ENCODE measurements at places on chromosomes 13 and 19.

DNA sequence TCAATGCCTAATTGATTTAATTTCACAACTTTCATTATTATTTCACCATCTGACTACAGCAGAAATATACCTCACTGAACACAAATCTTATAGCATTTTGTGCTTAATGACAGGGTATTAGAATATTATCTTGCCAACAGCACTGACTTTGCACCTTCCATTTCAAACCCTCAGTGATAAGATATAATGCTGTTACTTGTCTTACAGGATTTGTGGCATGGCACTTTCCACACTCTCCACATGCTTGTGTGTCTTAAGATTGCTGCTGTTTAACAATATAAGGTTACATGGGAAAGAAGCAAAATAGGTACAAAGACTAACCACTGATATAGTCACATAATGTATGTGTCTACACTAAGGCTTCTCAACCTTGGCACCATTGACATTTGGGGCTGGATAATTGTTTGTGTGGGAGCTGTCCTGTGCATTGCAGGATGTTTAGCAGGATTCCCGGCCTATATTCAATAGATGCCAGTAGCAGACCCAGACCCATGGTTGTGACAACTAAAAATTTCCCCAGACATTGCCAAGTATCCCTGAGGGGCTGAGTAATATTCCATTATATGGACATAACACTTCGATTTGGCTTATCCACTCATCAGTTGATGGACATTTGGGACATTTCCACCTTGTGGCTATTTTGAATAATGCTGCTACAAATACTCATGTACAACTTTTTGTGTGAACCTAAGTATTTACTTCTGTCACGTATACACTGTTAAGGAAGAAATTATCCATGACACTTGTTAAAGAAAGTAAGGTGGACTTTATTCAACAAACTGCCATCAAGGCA is 5.7 kb upstream of the DIAPH3 start:
- no peak for DNase-seq

DNA sequence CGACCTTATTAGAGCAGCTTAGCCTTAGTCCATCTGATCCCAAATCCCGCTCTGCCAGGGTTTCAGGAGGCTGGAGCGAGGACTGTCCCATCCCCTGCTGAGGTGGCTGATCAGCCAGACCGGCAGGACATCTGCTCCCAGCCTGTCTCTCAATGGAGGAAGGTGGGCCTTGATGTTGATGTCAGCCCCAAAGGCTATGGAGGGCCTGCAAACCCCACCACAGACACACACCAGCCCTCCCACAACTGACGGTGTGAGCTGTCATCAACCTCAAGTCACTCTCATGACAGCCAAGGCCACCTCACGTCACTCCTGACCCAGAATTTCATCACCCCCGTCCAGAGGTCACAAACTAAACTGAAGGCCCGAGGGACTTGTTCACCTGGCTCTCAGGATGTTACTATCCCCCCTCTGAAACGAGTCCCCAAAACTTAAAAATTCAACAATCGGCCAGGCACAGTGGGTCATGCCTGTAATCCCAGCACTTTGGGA is 25.5 kb downstream of the RHPN2 start:
- no peak for DNase-seq

DNA sequence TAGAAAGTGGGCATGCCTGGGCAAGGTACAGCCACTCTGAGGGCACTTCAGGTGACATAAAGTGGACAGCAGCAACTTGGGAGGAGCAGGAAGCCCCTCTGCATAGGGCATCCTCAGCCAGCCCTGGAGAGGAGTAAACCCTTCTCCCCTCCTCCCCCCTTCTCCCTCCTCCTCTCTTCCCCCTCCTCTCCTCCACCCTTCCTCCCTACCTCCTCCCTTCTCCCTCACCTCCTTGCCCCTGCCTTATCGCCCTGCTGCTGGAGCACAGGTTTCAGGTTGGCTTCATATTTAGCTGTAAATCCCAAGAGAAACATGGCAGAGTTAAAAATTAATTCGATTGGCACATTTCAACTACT is 30.5 kb upstream of the ATP12A start:
- no peak for DNase-seq

DNA sequence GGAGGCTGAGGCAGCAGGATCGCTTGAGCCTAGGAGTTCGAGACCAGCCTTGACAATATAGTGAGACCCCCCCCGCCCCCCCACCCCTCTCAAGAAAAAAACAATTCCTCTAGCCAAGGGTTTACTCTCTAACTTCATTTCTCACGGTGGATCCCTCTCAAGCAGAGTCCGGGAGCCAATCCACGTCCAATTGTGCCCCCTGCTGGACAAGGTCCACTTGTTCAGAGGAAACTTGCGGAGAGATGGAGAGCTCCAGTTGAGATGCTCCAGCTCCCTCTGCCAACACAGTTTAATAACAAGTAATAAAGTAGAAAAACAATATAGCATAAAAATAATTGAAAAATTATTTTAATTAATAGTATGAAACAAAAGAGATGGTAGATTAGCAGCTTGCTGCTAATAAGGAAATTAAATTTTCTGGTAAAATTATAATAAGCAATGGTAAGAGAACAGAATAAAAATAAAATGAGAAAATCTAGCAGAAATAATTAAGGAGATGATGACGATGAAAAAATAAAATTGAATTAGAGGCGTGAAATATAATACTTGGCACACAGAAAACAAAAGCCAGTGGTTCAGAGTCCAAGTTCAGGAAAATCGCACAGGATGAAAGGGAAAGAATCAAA is 14.5 kb upstream of the SIGLEC14 start:
- DNase-seq: peak; percentile 51

- no peak for DNase-seq
Measured at GRCh38 chr13:43089912-43090498, 66.6 kb downstream of the DNAJC15 start.

DNA sequence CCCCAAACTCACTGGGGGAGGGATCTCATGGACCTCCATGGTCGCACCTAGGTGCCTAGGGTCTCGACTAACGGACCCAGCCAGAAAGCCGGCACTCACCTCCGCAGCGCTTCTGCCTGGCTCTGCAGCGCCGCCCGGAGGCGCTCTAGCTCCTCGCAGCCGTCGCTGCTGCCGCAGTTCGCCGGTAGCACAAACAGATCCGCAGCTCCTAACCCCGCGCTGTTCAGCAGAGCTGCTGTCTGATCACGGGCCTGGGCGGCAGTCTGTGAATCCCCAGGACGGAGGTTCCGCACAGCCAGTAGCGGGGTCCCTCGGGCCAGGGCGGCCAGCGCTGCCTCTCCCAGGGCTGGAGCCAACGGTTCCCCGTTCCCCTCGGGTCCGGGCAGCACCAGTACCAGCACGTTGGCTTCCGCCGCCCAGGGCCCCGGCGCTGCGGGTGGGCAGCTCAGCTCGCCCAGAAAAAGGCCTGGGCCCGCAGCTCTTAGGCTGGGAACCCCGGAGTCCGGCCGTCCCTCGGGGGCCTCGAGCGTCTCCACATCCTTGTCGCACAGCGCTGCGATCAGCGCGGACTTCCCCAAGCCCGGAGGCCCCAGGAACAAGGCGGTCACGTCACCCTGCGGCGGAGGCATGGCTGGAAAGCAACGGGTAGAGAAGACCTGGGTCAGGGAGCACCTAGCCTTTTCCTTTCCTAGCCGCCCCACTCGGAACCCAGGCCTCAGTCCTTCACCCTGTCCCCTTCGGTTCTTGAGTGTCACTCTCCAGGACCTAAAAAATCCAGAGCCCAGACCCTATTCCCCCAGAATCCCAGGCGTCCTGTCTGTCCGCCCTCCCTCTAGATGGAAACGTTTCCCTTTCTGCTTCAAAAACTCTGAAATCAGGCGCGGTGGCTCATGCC is 977 bp downstream of the IRGQ start:
- peak; percentile 81 for DNase-seq

- DNase-seq: no peak
Measured at GRCh38 chr13:89455741-89456140, 1784.6 kb downstream of the SLITRK5 start.
